ENCODE measurements at places on chromosomes 1 and 21.

GRCh38 chr1:47415728-47416318, at the start of gene FOXE3:
FOXE3 (plus strand) TSS chr1:47416285; CDS start chr1:47416316, 31 bp downstream.
- DNase-seq = no peak

DNA sequence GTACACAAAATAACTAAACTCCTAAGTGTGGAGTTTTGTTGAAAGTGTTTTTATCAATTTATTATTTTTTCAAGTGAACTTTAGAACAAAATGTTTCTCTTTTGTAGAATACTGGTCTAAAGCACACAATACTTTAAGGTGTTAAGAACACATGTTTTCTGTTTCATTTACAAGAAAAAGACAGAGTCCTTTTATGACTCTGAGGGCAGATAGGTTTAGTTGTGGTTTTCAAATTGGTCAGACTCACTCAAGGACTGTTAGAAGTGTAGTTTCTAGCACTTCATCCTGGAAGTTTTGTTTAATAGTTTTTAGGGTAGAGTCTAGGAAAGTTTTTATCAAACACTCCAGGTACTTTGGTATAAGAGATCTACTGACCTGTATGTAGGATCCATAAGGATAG, 376.5 kb downstream of the LRRIQ3 start:
- no peak for DNase-seq

DNA sequence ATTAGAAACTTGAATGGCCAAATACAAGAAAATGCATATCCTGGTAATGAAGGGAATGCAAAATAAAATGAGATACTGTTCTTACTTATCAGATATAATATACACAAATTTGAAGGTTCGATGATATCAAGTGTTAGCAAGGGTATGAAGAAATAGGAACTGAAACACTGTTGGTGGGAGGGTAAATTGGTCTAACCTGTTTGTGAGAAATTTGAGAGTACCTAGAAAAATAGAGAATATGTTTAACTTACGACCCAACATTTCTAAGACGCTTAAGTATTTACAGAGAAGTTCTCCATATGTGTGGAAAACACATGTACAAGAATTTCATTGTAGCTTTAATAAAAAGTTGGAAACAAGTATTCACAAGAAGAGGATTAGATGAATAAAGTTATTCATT, 25.9 kb downstream of the ATG4C start:
- no peak for DNase-seq

DNA sequence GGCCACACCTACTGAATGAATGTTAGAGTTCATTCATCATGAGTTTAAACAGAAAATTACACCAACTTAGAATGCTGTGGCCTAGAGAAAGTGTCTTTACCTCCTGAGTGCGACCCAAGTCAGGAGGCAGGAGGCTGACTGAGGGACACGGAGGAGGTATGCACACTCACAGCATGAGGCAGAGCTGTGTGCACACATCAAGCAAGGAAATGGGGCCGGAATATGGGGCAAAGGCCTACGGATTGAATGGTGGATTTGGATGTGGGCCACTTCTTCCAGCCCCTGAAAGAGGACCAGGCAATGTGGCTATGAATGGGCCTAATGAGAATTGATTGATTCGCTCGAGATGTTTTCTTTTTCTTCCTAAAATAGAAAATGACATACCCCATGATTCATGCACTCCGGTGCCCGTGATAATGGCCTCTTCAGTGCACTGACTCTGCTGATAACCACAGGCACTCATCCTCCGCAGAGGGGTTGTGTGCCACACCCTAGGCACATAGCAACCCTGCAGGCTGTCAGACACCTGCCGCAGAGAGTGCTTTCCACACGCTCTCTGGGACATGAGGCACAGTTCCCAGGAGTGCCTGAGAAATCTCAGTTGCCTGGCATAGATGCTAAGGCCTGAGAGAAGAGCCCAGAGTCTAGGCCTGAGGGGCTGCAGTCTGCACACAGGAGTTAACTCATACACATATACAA, 155.5 kb downstream of the GLUL start:
- no peak for DNase-seq

DNA sequence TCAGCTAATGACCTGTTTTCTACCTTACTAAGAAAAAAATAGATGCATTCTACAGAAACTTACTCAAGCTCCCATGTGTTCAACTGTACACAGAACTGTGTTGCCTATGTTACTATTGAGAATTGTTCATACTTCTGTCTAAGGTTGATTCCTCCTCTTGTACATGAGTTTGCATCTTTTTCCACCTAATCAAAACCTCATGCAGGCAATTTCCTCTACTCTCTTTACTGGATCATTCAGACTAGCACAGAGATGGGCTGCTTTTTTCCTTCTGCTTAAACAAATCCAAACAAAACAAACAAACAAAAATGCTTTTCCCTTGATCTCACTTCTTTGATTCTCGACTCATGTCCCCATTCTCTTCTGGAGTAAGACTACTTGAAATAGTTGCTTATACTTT, 58.8 kb upstream of the PTGFR start:
- DNase-seq = no peak

- peak; percentile 87 for DNase-seq
Measured at GRCh38 chr1:93080179-93080823, 1.2 kb downstream of the MTF2 start.

DNA sequence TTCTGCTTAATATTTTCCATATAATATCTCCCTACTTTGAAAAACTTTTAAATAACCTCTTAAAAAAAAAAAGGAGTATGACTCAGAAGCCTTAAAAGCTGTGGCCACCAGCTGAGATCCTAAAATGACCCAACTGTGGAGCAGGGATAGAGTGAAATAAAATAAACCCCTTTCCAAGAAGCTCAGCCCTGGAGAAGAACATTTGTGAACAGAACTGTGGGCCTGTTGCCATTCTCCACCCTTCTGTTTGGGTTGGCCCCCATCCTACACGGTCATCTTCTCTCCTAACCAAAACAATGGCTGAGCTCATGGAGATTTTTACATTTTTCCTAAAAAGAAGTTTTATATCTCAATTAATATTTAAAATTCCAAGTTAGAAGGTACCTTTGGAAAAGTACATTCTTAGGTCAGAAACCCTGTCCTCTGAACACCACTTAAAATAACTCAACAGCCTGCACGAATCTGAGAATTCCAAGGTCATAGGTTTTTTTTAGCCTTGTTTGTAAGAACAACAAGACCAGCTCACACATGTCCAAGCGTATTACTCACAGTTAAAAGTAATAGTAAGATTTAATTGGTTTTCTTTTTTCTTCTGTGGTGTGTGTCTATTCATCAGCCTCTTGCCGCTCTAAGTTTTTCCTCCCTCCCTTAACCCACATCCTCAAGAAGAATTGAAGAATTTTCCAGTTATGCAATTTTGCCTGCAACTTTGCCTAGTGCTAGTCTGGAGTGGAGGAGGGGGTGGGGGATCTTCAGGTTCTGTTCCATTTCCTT, 107.7 kb upstream of the ERRFI1 start:
- peak; percentile 97 for DNase-seq

- DNase-seq = peak; percentile 18
Measured at GRCh38 chr21:32381571-32381970, 11.2 kb downstream of the URB1 start.

DNA sequence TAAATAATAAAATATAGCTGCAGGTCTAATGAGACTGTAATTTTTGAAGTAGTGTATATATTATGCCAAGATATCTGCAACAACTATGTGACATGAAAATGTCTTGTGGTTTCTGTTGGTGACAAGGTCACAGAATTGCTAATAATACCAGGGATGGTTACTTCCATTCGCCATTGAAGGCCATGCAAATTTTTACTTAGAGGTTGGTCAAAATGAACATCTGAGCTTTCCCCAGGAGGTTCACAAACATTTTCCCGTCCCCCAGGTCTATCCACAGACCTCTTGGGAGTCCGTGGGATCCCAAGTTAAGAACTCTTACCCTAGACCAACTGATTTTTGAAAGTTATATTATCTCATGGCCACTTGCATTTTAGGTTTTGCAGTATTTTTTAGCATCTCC, 62.7 kb downstream of the BCL9 start:
- no peak for DNase-seq

- no peak for DNase-seq
Measured at GRCh38 chr1:11280719-11281376, 7.8 kb downstream of the UBIAD1 start.

DNA sequence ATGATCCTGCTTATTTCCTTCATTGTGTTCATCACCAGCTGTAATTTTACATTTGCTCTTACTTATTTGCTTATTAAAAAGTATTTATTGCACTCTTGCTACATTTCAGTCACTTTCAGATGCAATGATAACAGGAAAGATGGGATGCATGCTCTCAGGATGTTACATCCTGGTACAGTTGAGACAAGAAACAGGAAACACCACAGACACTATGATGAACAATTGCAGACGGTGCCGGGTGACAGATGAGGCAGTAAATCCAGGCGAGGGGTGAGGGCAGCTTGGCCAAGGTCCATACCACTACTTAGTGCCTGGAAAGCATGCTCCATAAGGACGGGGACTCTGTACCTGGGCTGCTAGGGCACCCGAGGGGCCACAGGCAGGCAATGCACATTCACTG, 156.6 kb upstream of the RAB4A start:
- DNase-seq = no peak

DNA sequence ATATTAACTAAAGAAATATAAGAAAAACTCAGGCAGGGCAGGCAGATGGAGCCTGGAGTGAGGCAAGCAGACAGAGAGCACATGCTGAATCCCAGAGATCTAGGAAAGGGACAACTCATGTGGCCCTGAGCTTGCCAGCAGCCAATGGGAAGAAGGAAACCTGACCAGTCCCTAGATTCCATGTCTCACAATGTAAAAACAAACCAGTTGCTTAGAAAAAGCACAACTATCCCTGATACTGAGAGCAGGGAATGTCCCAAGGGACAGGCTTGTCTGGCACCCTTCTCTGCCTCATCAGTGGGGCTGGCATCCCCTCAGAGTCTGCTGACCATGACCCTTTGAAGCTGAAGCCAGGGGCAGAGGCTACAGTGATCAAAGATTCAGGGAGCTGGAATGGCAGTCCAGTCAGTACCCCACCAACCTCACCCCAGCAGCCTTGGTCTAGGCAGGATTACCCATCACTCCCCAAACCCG, 27.8 kb downstream of the HSPG2 start:
- DNase-seq = peak; percentile 89

GRCh38 chr1:152398812-152399698, 15.0 kb downstream of the CRNN start:
- peak; percentile 22 for DNase-seq

- DNase-seq = no peak
Measured at GRCh38 chr1:119485201-119485600, 21.8 kb upstream of the HSD3B1 start.

DNA sequence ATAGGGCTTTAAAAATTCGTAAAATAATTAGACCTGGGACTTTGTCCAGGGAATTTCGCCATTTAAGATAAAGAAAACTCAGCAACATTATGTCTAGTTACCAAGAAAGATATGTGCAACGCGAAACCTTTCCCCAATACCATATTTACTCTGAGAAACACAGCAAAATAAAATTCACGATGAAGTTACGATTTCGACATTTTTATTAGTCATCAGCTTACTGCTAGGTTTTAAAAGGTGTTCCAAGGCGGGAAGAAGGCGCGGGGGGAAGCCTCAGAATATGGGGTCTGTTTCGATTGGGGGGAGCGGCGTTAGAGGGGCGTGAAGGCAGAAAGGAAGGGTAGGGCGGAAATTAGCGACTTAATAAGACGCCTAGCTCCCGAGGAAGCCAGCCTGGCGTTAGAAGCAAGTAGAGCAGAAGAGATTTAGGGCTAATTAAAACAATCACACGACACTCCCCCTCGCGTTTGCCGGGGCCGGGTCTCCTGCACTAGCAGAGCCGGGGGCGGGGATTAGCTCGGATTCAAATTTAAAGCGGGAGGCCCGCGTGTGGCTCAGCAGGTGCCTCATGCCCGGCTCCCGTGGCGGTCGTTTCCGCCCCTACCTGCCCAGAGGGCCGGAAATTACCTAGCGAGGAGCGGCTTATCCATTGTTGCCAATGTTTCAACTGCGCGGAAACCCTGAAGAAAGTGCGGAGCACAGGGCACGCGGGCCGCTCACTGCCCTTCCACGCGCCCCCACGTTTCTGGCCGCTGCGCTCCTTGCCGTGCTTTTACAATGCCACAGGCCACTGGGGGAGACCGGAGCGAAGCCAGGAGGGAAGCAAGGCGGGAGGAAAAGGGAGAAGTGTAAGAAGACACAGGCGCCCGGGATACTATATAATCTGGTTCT, 795 bp upstream of the POU2F1 start:
- peak; percentile 44 for DNase-seq

GRCh38 chr1:28127617-28128257, 39.3 kb upstream of the EYA3 start:
- DNase-seq = no peak
